ENCODE measurements at places on chromosomes 4 and X.

DNA sequence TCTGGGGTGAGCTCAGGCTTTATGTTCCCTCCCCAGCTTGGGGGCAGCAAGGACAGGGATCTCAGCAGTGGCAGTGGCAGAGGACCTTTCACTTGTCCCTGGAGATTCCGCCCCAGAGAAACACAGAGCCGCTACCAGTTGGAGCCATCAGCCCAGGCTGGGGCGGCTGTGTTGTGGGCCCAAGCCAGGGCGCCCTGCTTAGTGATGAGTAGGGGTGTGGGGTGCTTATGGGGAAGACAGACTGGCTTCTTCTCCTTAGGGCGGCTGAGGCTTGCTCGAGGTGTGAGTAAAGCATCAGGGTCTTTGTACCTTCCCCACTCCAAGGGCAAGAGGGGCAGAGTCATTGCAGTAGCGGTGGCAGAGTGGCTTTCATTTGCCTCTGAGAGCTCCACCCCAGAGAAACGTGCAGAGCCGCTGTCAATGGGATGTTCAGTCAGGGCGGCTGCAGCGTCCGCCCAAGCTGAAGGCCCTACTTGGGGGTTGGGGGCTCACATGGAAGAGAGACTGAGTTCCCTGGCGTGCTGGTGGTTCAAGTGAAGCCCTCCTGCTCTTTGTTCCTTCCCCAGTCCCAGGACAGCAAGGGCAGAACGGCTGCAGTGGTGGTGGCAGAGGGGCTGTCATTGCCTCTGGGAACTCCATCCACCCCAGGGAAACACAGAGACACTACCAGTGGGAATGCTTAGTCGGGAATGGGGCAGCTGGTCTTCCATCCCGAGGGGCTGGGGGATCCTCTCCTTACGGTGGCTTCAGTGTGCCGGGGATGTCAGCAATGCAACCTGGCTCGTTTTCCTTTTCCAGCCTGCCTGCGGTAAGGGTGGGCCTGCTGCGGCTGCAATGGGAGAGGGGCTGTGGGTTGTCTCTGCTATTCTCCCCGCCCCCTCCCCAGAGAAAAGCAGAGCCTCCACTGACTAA is 2142.5 kb upstream of the TENM3 start:
- DNase-seq: no peak

DNA sequence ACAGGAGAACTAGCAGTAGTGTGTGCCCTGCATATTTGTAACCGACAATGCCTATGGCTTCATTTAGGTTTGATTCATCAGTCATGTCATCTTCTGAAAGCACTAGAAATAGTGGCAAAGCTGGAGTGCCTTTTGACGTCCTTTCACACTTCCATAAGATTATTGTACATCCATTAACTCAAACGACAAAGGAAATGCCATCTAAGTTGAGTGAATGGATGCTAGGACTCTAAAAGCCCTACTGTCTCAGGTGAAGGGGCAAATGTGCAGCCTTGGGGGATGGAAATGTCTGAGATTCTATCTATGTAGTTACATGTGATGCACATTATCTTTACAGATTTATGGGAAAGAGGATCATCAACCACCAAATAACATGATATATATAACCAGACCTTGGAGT is 1473.6 kb downstream of the STIM2 start:
- DNase-seq: no peak

DNA sequence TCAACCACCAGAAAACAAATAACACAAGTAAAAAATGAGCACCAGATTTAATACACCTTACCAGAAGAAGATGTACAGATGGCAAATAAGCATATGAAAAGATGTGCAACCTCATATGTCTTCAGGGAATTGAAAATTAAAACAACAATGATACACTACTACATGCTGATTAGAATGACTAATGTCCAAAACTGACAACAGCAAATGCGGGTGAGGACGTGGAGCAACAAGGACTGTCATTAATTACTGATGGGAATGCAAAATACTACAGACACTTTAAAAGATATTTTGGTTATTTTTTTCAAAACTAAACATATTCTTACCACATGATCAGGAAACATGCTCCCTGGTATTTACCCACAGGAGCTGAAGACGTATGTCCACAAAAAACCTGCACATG is 140.3 kb downstream of the FRYL start:
- DNase-seq: no peak

- no peak for DNase-seq
Observed at GRCh38 chr4:106344647-106344970, 24.0 kb downstream of the GIMD1 start.

DNA sequence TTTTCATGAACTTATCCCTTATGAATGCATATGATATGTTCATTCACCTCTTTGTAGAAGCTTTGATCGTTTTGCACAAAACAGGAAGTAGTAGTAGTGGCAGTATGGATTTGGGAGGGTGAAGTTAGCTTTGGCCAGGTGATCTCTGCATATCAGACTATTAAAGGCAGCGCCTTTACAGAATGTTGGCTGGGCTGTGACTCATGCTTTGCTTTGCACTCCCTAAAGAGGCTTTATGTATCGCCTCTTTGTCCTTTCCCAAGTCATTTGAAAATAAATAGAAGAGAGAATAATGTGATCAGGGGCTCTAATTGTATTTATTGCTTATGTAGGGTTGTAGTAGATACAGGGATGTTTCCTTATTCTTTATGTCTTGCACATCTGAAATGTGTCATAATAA is 50.4 kb downstream of the SHROOM3 start:
- no peak for DNase-seq

DNA sequence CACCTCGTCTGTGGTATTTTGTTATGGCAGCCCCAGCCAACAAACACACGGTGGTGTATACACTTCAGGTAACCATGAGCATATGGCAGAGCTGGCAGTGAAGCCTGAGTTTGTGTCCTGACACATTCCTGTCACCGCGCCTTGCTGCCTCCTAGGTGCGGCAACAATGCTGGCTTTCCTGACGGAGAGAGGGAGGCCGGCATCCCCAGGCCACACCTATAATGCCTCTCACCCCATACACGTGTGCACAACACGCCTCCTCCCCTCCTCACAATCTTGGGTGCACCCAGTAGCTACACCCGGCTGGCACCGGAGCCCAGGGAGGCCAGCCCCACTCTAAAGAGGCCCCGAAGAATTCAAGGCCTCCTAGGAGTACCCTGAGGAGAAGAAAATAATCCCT is 158.5 kb downstream of the NSUN7 start:
- no peak for DNase-seq

DNA sequence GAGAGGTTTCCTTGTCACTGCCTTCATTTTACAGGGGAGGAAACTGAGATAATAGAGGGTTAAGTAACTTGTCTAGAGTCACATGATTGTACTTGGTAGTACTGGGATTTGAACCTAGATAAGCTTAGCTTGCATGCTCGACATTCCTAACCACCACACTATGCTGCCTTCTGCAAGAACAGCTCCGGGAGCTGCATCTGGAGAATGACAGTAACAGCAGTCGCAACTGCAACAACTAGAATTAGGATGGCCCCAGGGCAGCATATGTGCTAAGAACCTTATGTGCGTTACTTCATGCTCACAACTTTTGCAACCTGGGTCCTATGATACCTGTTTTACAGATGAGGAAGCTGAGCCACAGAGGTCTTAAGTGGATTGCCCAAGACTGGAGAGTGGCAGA is 89.5 kb upstream of the LCORL start:
- DNase-seq: no peak

DNA sequence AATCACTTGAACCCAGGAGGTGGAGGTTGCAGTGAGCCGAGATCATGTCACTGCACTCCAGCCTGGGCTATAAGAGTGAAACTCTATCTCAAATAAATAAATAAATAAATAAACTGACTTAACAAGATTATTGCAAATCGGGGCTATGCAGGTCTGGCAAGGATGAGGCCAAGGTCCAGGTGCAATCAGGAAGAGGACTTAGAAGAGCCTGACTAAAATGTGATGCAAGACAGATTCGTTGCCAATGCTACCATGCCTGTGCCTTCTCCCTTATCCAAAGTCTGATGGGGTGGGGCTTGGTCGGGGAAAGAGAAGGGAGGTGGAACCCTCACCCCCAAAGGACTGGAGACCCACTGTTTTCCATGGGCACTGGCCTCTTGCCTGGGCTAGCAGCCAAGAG is 14.7 kb downstream of the ZCCHC13 start:
- no peak for DNase-seq

DNA sequence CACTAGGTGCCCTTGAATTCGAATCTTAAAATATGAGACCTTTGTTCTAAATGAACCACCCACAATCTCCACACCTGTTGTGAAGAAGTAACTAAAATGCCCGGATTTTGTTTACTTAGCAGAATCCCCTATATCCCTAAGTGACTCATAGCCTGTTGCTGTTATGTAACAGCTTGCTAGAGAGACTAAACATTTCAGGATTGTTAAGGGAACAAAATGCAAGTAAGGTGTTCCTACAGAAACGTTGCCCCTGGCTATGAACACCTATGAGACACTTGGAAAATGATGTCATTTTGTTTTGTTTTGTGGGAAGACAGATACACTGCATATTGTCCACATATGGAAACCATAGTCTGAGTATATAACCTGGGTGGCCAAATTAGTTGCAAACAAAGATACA is 24.2 kb upstream of the MXRA5 start:
- no peak for DNase-seq

- no peak for DNase-seq
Observed at GRCh38 chr4:8722556-8722955, 130.0 kb downstream of the CPZ start.

DNA sequence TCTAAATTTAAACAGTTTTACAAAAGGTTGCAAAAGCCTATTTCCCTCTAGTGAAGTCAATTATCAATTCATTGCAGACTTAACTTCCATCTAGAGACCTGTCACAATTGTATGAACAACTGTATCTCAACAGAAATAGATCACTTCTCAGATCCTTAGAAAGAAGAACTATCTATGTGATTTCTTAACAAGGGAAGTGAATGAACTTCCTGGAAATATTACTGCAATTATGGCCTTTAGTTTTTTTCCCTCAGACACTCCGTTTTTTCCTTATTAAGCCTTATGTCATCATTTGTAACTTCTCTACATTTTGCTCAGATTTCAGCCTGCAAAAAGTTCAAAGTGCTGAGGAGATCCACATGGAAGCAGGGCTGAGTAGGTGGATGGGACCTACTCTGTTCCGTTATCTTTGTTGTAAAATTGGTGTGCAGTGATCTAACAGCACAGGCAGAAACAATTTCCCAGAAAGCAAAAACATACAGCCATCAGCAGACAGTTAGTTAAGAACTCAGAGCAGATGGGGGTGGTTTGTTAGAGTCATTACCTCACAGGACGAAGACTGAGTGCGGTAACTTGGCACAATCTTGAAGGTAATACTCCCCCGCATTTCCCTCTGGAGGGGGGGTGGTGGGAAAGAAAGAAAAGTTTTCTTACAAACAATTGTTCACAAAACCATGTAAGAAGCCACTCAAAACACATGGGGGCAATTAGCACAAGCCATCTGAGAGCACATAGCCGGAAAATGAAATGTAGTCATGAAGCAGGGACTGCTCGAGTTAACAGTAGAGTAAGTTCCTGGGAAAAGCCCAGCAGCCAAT is 112.3 kb downstream of the NYX start:
- no peak for DNase-seq

- DNase-seq: no peak
Observed at GRCh38 chrX:150508018-150508417, 60.4 kb upstream of the MTM1 start.

DNA sequence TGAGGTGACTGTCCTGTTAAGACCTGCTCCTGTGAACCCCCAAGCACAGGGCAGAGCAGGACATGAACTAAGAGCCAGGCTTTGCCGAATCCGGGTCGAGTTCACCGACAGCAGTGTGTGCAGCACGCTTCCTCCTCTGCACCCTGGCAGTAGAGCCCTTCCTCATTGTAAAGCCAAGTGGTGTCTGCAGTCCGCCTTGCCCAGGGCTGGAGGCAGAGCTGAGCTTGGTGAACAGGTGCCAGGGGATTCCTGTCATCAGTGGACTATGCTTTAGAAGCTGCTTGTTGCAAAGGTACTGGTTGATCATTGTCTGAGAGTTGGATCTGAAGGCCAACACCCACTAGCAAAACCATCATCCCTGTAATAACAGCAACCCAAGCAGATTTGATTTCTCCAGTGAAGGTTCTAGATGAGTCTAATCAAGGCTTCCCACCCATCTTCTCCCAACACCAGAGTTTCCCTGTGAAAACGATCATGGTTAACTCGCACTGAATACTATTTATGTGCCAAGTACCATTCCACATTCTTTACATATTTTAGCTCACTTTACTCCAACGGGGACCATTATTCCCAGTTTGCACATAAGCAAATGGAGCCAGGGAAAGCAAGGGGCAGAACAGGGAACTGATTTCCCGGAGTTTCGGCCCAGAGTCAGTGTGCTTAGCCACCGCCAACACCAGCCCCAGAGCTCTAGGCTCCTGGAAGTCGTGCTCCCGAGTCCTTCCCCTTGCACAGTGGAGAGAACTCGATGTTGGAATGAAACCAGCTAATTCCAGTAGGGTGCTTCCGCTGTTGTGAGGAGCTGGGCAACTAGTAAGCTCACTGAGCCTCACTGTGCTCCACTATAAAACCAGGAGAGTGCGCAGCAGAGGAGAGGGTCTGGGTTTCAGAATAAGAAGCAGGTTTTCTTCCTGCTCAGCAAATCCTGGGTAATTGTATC is 1.4 kb upstream of the SLC34A2 start:
- no peak for DNase-seq

- DNase-seq: no peak
Observed at GRCh38 chr4:73727685-73728084, 12.7 kb upstream of the CXCL8 start.

DNA sequence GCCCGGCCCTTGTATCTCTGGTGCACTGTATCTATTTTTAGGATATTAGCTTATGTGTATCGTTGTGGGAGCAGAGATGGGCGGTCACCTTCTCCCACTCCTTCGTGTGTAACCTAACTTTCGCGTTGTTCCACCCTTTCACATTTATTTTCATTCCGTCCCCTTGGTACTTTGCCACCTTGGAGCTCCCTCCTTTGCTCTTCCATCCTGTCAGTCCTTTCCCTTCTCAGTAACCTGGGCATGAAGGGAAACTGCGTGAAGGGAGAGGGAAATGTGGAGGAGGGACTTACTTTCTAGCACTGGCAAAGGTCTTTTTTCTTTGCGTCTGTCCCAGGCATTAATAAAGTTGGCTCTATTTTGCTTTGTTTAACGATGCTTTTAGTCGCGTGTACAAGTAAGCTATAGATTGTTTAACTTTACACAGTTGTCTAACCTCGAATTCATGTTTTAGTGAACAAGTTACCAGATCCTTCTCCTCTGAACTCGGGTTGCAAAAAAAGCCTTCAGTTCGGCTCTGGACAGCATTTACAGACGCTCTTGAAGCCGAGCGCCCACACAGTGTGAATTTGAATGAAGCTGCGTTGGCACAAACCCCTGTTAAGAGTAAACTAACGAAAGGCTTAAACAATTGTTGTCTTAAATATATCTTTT is 3.9 kb downstream of the PCDH10 start:
- DNase-seq: no peak

GRCh38 chr4:164261831-164262230 is 492.1 kb upstream of the SMIM31 start:
- DNase-seq: no peak

Measured in activated CD4-positive, alpha-beta T cell treated with anti-CD3 and anti-CD28 coated beads, Interleukin-2, amount 50 U/mL, for 1 hour (primary cell).